ENCODE measurements at places on chromosomes 16 and 17. TPM values are rescaled to one million over a fixed set of nuclear protein-coding genes. Genes with fewer than 3 reads are reported as not detected.
A peak's percentile ranks its signal among the peaks of the same experiment; 100 is the strongest.

GRCh38 chr17:15501282-15501681 lies 33.9 kb upstream of the CDRT4 start:
- DNase-seq, result no peak

- DNase-seq, result peak; percentile 12
Measured at GRCh38 chr17:65920996-65921395, 270.9 kb downstream of the CEP112 start.

GRCh38 chr17:4786106-4786511 lies at the start of gene VMO1:
TSS of gene VMO1 (minus strand) at chr17:4786364. CDS start at chr17:4786352, 12 bp downstream.
- DNase-seq, result no peak

GRCh38 chr17:29624586-29624985 lies 1.9 kb upstream of the CORO6 start:
- no peak for DNase-seq

DNA sequence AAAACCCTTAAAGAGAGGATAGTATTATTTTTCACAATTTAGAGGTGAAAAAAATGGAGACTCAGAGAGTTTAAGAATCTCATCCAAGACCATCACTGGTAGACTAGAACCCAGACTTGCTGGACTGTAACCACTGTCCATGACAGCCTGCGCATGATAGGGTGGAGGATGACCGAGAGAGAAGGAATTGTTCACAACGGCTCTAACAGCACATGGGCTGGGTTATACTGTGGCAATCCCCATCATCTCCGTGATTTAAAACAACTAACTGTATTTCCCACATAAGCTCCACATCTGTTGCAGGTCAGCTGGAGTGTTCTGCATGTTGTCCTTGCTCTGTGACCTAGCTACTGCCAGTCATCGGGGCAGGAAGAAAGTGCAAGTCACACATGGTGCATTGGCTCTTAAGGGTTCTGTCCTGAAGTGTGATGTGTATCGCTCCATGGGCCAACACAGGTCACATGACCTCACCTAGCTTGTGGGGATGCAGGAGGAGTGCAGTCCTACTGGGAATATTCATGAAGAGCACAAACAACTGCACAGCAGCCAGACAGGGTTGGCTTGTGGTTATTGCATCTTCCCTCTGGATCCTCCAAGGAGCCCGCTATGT lies 131.2 kb upstream of the MPHOSPH6 start:
- no peak for DNase-seq

DNA sequence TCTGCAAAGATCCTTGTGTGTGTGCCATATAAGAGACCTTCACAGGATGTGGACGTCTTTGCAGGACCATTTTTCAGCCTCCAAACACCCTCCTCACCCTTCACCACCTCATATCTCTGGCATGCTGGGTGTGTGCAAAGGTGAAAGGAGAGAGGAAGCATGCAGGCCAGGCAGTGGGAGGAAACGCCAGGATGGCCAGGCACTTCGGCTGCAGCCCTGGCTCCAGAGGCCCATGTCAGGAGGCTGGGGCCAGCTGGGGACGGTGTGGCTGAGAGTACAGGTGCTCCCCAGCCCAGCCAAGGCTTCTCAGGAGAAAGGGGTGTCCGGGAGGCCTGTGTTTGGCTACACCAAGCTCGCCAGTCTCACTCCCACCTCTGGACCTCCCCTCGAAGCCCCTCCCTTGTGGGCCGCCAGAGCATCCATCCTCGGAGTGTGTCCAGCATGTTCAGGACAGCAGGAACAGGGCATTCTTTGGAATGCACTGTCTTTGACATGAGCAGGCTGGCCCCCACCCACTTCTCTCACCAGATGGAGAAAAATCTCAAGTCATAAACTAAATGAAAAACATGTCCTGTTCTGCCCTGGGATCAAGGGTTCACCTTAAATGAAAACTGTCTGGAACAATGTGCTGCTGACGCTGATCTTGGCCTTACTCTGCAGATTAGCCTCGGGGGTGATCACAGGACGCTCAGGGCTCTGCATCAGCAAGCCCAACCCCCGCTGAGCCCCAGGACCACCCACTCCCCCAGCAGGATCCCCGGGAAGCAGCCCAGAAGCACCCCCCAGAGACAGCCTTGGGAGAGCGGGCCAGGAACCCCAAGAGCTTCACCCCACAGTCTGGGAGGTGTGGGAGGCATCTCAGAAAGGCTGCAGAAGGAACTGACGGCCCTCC lies 15.9 kb downstream of the PEMT start:
- no peak for DNase-seq

The NUDT7 gene
- 11.8 TPM for total RNA-seq

The SLC16A13 gene
- 6.2 TPM for total RNA-seq

The HIGD1B gene
- total RNA-seq, result not detected

The EXOC3L1 gene
- total RNA-seq, result 3.3 TPM

The OR1D2 gene
- total RNA-seq, result not detected

The SMIM36 gene
- not detected for total RNA-seq

The CTRB2 gene
- total RNA-seq, result not detected

The C16orf74 gene
- total RNA-seq, result 1.4 TPM

All from hepatocyte (in vitro differentiated cells).